ENCODE measurements at places on chromosomes 7 and 10. TPM values are rescaled to one million over a fixed set of nuclear protein-coding genes. Genes with fewer than 3 reads are reported as not detected.
A peak's percentile ranks its signal among the peaks of the same experiment; 100 is the strongest.

- DNase-seq, result no peak
Measured at GRCh38 chr10:76779796-76780301, 857.8 kb downstream of the KCNMA1 start.

FAM241B gene
- total RNA-seq, result 7.4 TPM

- no peak for DNase-seq
Measured at GRCh38 chr7:130148561-130148960, 56.6 kb downstream of the TMEM209 start.

GRCh38 chr10:92268748-92269147 is 22.1 kb downstream of the CPEB3 start:
- DNase-seq, result no peak

DNA sequence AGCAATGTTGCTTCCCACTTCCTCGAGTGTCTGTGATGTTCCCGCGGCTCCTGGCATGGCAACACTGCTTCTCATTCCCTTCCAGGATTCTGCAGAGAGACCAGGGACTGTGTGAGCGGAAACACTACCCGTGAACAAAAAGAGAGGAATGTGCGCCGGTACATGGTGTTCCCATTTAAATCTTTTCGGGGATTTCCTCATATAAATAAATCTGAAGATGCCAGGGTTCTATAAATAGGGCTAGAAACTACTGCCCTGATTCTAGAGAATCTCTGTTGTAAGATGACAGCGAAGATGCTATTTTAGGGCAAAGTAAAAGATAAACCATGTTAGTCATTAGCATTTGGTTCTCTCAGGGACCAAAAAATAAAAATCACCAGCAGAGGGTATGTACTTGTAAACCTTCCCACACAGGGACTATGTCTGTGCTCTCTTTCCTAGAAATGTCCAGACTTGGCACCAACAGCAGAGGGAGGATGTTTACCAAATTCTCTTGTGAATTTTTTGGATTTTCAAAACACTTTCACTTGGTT is 92.2 kb upstream of the DDC start:
- peak; percentile 73 for DNase-seq

DPP6 gene
- not detected for total RNA-seq

DNA sequence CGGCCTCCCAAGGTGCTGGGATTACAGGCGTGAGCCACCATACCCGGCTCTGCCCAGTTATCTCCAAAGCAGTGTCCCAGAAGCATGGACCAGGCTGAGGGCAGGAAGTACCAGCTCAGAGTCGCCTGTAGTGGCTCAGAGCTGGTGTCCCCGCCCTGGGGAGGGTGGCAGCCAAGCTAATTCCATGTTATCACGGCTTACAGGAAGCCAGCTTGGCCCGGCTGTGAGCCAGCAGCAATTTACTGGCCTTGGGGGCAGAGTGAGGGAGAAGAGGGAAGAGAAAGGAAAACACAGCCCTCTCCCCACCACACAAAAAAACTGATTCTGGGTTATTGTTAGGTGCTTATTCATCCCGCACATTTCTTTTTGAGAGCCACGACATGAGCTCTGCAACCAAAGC is 88.1 kb downstream of the HIP1 start:
- DNase-seq, result peak; percentile 56
